Ascending aorta (tissue), 2 donors: ENCODE measurements at places on chromosomes 5 and 9.
A peak's percentile ranks its signal among the peaks of the same experiment; 100 is the strongest.

- no peak for DNase-seq
These were observed 365.5 kb downstream of the KCNN2 start for GRCh38 chr5:114727358-114727757.

DNA sequence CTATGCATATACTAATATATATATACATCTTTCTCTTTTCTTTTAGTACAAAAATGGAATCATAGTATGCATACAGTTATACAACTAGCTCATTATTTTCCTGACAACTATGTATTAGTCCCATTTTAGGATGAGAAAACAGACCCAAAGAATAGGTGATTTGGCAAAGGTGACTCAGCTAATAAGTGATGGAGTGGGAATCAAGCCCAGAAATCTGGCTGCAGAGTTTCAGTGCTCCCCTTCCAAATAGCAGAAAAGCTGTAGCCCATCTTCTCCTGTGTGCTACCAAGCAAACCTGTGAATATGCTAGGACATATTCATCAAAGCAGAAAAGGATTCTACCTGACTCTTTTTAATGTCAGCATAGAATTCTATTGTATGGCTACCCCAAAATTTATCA lies 114.7 kb downstream of the ARL15 start:
- DNase-seq, result no peak

DNA sequence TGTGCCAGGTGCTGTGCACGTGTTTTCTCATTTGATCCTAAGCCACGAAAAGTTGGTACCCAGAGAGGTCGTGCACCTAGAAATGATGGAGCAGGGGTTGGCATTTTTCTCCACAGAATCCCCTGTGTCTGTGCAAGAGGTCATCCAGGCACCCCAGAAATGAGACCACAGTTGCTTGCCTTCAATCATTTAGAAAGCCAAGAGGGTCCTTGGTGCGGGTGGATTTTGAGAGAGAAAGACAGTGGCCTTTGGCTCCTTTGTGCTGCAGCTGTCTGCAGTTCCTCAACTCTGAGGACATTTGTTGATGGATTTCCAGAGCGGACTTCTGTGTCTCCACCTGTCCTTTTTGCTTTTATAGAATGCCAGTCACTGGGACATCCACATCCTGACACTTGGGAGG lies 33.8 kb upstream of the SPRY4 start:
- DNase-seq, result no peak

DNA sequence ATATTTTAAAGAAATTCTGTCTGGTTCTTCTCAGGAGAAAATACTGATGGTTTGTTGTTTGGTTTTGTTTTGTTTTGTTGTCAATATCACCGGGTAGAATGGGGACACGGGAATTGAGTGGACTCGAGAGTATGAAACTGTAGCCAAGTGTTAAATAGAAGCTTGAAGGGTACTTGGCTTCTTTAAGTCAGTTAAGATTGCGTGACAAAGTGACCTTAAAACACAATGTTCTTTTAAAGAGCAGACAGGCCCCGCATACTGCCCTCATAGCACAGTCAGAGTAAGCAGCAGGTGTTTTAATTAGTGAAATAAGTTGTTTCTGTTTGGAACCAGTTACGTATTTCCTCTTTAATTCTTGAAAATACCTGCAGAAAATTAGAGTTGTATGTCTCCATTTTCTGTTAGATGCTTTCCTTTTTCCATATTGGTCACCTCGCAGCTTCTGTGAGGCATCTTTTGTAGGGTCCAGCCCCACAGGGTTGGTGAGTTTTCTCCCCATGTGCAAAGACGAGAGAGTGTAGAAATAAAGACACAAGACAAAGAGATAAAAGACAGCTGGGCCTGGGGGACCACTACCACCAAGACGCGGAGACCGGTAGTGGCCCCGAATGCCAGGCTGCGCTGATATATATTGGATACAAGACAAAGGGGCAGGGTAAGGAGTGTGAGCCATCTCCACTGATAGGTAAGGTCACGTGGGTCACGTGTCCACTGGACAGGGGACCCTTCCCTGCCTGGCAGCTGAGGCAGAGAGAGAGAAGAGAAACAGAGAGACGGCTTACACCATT lies 9.6 kb downstream of the TRIP13 start:
- peak; percentile 53 for DNase-seq
